ENCODE measurements at places on chromosomes 5 and 9.

GRCh38 chr5:167934551-167934971 lies 356.9 kb upstream of the WWC1 start:
- DNase-seq, result no peak

DNA sequence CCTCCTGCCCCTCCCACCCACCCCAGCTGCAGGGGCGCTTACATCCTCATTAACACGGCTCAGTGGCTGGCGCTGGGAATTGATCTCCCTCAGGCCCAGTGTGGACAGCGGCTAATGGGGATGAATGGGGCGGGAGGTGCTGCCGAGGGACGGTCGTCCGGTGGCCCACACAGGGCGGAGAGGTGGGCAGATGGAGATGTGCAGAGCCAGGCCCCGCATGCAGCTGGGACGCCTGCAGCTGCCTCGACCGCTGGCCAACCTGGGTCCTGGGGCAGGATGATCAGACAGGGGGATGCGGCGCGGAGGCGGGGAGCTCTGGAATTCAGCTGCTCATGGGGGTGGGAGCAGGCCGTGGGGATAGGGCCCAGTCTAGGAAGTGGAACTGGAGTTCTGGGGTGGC lies 17.6 kb downstream of the TSPAN17 start:
- DNase-seq, result no peak

DNA sequence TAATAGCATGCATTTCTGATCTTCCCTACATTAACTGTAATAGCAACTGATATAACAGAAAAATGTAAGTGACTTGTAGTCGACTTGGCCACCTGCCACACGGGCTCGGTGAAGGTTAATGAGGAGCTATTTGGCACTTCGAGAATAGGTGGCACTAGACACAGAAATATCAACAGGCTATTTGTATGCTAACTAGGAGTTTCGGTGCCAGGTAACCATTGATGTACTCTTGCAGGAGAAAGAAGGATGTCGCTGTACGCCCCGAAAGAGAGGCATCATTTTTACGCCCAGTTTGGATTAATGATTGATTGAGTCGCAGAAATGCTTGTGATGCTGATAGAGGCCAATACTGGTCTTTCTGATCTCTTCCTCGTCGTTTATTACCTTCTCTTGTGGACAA lies 516 bp upstream of the DMRT2 start:
- DNase-seq, result no peak

- no peak for DNase-seq
Observed at GRCh38 chr5:170880084-170880483, 18.3 kb downstream of the RANBP17 start.

GRCh38 chr5:76084496-76085242 lies 1.5 kb downstream of the SV2C start:
- peak; percentile 59 for DNase-seq

- no peak for DNase-seq
Observed at GRCh38 chr9:98356953-98357690, 101.7 kb upstream of the TBC1D2 start.

GRCh38 chr5:22596404-22596970 lies 256.7 kb downstream of the CDH12 start:
- no peak for DNase-seq

DNA sequence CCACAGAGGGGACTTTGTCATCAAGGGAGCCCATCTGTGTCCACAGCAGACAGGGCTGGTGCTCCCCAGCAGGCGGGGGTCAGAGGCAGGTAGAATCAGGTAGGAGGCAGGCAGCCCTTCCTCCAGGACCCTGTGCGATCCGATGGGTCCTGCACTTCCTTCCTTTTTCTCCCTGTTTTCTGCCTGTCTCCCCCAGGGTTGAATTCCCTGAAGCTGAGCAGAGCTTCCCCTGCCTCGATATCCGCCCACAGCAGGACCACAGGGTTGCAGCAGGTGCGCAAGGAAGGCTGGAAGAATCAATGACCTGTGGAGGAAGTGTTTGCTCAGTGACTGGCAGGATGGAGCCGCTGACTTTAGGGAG lies 69.2 kb downstream of the MRPL36 start:
- DNase-seq, result no peak

DNA sequence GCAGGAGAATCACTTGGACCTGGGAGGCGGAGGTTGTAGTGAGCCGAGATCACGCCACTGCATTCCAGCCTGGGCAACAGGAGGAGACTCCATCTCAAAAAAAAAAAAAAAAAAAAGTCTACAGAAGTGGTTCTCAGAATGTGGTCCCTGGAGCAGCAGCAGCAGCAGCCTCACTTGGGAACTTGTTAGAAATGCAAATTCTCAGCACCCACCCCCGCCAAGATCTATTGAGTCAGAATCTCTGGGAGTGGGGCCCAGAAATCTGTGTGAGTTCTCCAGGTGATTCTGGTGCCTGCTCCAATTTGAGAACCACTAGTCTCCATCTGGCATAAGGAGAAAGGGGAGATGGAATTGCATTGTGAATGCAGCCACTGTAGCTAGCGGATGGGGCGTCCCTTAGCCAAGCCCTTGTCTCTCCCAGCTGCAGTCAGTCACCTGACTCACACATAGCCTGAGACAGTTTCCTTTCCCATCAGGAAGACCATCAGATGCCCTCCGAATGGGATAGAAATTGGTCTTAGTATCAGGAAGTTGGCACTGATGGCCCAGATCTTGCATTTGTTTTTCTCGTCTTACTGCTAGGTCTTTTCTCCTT lies 12.2 kb upstream of the PTCH1 start:
- no peak for DNase-seq

- DNase-seq, result no peak
Observed at GRCh38 chr5:143466632-143467031, 63.1 kb upstream of the NR3C1 start.

DNA sequence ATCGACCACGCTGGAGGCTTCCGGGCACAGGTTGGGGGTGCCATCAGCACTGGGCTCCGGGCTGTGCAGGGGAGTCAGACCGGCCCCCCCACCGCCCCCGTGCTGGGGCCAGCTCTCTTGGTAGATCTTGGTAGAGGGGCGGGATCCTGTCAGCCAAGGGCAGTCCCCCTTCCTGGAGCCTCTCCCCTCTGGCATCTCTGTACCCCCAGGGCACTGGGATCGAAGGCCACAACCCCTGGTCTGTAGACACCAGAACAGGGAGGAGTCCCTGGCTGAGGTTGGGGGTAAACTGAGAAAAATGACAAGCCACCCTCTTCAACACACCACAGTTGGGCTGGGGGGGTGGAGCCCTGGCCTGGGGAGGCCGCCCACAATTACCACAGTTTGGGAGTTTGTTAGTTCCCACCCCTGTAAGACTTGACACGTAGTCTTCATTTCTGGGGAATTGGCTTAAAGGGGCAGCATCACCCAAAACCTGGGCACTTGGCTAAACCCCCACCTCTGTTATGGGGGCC lies 882 bp downstream of the CERCAM start:
- DNase-seq, result no peak

GRCh38 chr9:122115176-122116035 lies 22.3 kb upstream of the TTLL11 start:
- DNase-seq, result peak; percentile 31

GRCh38 chr5:118722122-118723020 lies 266.0 kb downstream of the DTWD2 start:
- DNase-seq, result no peak

DNA sequence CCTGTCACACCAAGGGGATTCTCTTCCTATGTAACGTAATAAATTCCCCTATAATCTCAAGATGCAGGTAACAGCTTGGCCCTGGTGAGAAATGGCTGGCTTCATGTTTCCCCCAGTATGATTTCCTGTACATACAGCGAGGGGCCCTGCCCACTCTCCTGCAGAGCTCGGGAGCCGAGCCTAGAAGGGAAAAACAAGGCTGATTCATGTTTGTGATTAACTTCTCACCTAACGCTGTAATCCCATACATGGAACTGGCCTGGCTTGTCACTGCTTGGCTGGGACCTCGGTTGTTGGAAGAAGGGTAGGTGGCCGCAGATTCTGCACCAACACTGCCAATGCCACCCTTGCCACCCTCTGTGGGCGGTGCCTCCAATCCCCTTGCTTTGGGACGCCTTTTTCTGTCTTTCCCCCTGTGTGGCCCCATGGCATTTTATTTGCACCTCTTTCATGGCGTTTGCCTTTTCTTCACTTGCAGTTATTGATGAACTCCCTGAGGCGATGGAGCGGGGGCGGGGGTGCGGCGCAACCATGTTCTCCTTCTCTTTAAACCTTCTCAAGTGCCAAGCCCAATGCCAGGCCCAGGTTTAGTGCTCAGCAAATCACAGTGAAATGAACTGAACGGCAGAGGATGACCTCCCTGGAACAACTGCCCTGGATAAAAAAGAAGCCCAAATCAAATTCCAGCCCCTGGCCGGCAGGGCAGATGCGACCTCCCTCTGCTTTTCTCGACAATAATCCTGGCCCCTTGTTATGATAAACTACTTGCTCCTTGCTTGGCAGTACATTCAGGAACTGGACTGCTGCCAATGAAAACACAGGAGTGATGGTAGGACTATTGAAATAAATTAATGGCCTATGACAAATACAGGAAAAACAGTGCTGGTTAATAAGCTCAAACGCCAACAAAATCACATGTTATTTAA lies 108.1 kb downstream of the TMEM174 start:
- no peak for DNase-seq

GRCh38 chr9:20349568-20349967 lies 272.7 kb downstream of the MLLT3 start:
- DNase-seq, result no peak

DNA sequence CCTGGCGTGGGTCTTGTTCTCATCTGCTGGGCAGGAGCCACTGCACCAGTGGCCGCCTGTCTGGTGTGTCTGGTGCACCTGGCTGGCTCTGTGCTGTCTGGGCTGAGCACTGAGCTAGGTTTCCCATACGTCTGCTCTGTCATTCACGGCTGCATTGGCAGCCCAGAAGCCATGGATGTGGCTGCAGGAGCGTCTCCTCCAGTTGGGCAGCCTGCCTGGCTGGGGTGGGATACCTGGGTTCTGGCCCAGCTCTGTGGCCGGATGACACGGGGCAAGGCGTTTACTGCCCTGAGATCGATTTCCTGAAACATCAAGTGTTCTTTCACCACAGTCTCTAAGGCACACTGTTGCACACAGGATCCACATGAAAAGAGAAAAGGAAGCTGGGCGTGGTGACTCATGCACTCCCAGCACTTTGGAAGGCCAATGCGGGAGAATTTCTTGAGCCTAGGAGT lies 25.5 kb upstream of the SLC25A51 start:
- no peak for DNase-seq

GRCh38 chr9:97668485-97668884 lies 28.7 kb downstream of the XPA start:
- no peak for DNase-seq

GRCh38 chr5:72210888-72211678 lies 103.8 kb downstream of the MAP1B start:
- no peak for DNase-seq

- DNase-seq, result no peak
Observed at GRCh38 chr5:112413611-112414010, 5.5 kb downstream of the EPB41L4A start.

DNA sequence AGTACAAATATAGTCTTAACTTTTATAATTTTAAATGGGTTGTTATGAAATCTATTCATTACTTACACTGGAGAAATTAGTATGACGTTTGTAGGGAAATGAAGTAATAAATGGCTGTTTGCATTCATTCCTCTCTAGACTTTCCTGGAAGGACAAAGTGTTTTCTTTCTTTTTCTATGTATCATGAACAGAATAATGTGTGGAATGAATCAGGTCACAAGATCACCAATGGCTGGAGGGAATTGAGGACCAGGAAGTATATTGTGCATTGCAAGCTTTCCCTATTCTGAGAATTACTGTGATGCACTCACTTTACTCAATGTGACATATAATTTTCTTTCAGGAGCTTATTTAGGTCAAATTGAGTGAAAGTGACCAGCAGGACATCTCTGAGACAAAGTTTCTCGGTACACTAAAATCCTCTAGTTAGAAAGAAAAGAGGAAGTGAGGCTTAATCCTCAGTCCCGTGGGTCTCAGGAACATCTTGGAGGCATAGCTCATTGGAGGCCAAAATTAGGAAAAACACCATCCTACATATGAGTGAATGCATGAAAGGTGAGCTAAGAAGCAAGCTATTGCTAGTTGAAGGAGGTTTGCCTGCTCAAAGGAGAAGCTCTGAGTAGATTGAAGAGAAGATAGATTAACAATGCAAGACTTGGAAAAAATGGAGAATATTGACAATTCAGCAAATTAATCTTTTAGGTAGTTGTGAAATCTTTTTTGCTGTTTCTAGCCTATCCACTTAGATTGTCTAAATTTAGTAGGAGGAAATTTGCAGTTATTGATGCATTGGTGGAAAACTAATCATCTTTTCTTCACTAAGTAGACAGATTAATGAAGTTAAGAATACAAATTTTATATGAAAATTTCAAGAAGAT lies 28.0 kb downstream of the ERAP2 start:
- DNase-seq, result no peak

DNA sequence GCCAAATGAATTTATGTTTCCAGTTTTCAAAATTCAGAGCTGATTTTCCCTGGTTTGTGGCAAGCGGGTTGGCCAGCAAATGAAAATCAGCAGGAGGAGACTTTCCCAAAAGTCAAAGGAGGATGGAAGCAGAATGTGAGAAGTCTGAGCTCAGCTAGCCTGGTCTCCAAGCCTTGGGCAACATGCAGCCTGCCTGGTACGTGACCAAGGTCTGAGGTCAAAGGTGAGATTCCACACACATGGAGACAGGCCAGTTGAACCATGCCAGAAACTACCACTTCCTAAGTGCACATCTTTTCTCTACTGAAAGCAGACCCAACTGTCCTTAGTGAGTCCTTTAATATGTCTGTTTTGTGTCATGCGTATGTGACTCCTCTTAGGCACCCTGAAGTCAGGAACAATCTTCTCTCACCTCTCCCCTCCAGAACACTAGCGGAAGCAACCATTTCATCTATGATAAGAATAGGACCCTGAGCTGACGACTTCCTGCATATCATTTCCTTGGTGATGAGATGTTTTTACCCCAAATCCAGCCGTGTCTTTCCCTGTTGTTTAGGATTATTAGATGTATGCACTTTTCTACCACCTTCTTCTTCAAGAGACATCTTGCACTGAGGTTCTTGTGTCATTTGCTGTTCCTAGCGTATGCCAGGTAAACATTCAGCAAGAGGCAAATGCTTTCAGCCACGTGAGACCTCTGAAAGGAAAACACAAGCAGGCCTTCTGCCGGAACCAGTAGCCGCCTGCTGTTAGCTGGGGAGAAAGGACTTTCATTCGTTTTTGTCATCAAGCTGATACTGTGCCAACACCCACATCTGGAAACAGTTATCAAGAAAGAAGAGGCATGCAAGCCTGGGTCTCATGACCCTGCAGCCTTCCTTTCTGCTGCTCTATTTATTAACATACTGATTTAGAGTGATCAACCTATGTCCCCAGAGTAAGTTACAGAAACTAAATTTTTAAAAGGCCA lies 9.7 kb upstream of the TGFBI start:
- no peak for DNase-seq

DNA sequence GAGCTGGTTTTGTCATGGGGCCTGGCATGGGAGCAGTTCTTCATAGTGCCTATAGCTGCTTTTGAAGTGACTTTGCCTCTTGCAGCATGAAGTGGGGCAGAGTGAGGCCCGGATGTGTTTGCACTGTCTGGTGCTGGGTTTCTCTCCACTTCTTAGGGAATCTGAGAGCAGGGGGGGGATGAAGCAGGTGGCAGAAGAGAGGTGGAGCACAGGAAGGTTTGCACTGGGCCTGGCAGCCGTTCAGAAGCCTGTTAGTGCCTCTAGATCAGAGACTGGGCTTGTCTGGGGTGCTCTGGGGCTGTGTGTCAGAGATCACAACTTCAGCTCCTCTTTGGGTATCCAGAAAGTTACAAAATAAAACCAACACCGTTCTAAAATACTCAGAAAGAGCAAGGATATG lies 18.4 kb downstream of the USP20 start:
- no peak for DNase-seq

All from activated effector memory CD4-positive, alpha-beta T cell treated with anti-CD3 and anti-CD28 coated beads, Interleukin-2, amount 50 U/mL, for 16 hours (primary cell).